EL (cell line): ENCODE measurements at places on chromosomes 12 and 14.

DNA sequence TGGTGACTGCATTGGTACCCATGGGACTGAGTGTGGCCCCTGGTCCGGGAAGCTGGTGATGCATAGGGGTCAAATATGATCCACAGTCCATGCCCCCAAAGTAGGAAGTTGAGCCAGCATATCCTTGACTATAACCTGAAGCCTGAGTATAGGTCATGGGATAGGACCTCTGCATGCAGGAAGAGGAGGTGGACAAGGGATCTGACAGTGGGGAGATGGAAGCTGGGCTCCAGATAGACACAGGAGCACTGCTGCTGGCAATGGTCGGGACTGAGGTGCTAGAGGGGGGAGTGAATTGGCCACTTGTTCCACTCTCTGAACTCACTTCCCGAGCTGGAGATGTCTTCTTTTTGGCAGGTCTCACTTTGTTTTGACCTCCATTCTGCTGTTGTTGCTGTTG is 8.4 kb downstream of the OTX2 start:
- no peak for DNase-seq

GRCh38 chr12:107328442-107329133 is 235.2 kb upstream of the CRY1 start:
- peak; percentile 51 for DNase-seq

GRCh38 chr14:104307627-104308401 is 169.4 kb downstream of the KIF26A start:
- DNase-seq: no peak

DNA sequence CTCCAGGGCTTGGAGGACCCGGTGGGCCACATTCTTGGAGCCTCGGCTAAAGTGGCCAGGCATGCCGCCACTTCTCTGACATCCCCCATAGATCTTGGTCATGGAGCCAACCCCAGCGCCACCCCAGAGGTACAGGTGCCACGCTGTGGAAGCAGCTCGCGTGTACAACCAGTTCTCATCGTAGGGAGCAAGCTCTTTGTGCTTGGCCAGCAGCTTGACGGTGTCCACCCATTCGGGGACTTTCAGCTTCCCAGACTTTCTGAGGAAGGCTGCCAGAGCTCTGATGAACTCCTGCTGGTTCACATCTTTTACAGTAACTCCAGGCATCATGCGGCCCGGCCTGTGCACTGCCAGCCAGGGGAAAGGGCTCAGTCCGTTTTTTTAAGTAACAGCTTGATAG is 29.3 kb upstream of the EAPP start:
- DNase-seq: no peak

DNA sequence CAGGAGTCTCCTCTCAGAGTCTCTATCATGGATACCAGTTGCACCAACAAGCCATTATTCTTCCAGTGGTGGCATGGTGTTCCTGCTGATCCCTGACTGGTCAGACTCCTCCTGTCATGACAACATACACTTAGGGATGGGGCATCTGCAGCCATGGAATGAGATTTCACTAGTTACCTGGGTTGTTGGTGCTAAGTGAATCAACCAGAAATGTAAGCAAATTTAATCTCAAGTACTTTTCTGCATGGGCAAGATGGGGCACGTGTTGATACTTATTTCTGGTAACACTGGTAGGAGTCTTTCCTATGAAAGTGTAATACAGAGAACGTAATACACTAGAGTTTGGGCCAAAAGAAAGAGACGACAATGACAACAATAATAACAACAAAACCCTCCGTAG is 211.5 kb upstream of the FOXN3 start:
- DNase-seq: no peak

DNA sequence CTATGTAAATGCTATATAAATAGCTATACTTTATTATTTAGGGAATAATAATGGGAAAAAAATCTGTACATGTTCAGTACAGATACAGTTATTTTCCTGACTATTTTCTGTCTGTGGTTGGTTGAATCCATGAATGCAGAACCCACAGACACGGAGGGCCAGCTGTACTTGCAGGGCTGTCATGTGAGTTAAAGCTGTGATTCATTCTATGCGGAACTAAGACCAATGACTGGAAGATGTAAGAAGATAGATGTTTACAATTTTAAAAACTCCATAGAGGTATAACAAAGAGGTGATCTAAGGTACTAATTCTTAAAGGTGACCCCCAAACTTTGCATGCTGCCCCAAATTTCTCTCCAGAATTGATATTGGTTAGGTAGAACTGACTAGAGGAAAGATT is 14.6 kb downstream of the PCNX4 start:
- peak; percentile 41 for DNase-seq

DNA sequence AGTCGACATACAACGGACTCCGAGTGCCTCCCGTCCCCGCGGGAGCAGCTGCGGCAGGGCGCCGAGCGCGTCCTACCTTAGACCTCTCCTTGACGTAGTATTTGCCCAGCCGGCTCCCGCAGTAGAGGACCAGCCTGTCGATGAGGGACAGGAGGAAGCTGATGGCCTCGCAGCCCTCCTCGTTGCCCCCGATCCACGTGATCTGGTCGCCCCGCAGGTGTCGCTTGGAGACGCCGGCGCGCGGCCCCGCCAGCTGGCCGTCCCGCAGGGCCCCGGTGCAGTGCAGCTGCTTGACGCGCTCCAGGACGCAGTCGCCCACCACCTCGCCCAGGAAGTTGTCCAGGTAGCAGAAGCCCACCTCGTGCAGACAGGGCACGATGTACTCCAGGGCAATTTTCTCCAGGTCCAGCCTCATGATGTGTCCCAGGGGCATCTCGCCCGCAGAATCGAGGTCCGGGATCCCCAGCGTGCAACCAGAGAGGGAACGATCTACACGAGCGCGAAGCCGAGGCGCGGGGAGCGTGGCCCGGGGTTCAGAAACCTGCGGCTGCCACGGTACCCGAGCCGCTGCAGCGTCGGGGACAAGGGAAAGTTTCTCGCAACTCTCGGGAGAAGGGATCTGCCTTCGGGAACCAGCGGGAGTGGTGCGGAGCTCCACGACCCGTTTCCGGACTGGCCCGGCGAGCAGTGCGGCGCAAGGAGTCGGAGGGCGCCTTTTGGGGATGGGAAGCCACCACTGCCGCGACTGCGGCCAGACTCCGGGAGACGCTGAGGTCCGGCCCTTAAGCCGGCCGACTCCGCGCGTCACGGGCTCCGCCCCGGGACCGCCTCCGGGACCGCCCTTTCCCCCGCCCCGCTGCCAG is at the start of gene EGLN3:
Gene EGLN3 (minus strand): TSS at position 755 of the 863 bp plus-strand sequence. CDS start 322 bp downstream, at position 433.
- peak; percentile 68 for DNase-seq

DNA sequence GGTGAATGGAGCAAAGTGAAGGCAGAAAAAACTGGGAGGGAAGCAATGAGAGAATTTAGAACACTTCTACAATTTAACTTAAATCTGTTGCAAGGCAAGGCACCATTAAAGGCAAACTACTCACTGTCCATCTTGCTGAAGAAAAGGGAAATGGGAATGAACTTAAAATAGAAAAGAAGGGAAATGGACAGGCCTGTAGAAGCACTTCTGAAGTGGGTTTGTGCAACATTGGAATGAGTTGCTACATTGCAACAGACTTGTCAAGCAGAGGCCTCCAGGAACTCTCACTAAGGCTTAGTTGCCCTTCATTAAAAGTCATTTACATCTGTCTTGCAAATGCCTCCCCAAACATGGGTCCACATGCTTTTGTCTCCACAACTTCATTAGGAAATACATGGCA is 13.7 kb upstream of the OR10AD1 start:
- no peak for DNase-seq

DNA sequence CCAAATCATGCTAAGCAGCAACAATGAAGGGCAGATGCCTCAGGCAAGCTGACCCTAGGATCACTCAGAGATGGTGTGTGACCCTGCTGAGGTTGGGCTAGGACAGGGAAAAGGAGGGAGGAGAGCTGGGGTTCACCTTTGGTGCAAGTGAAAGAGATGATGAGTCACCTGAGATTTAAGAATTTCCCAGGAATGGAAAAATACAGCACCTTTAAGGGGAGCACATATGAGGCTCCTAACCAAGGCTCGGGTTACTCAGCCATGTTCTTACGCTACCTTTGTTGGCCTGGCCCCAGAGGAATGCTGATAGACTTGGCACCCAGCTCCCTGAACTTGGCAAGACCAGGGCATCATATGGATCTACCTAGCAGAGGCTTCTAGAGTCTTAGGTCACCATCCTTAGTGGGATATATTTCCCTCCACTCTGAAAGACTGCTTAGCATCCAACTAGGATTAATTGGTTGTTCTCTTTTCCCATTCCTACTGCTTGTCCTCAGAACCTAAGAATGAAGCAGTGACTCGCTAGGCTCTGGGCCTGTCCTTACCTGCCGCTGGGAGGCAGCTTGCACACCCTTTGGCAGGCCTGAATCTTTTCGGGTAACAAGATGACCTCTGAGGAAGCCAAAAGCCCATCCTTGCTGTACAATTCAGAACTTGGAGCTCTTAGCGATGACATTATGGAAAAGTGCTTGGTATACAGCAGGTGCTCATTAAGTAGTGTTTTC is 4.0 kb upstream of the NAA25 start:
- no peak for DNase-seq

DNA sequence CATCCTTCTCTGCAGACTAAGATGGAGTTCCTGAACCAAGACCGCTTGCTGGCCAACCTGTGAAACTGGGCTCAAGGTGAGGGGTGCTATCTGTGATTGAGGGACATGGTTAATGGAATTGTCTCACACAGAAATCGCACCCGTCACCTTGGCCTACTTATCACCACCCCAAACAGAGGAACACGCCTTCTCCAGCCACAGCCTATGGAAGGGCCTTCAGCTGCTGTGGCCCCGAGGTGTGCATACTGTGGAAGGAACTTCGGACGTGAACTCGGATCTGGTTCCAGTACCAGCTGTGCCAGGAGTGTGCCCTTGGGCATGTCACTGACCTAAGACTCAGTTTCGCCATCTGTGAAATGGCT is 44.4 kb downstream of the EVL start:
- DNase-seq: no peak

DNA sequence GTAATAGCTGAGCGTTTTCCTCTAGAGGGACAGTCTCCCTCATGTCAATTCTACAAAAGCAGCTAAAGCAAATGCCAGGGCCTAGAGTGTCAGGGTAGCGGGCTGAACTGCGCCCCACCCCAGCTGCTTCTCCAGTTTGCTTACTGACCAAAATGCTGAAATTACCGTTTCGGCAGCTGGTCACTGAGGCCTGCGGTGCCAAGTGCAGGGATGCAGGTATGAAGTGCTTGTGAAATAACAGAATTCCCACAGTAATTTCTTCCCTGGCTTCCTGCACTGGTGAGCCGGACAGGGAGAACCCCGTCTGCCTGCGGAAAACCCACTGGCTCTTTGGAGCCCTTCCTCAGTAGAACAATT is 19.1 kb downstream of the PSMC1 start:
- DNase-seq: no peak

DNA sequence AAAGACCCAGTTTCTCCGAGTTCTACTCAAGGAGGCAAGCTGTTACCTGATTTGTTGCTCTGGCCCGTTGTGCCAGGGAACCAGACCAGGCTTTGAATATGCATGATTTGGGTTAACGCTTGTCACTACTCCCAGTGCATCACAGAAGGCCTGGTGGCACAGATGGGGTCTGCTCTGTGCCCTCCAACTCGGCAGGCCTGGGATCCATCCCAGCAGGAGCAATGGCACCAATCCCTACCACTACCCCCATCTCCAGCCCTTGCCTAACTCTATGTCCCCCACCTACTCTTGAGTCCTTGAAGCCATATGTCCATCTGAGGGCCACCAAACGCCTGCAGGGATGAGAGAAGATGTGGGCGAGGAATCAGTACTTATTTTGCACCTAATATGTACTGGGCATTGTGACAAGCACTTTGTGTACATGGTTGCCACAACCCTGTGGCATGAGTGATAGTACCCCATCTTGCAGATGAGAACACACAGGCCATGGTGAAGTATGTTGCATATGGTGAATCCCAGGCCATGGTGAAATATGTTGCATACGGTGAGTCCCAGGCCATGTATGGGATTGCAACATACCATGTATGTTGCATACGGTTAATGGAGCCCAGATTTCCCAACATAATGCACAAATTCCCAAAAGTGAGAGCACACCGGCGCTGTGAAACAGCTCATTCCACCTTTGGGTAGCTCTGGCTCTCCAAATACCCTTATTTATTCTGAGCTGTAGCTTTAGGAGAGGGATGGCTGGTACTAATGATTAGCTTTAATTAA is 102.7 kb downstream of the NTF3 start:
- no peak for DNase-seq

- DNase-seq: peak; percentile 75
Measured at GRCh38 chr12:42129595-42130204, 15.0 kb downstream of the GXYLT1 start.

DNA sequence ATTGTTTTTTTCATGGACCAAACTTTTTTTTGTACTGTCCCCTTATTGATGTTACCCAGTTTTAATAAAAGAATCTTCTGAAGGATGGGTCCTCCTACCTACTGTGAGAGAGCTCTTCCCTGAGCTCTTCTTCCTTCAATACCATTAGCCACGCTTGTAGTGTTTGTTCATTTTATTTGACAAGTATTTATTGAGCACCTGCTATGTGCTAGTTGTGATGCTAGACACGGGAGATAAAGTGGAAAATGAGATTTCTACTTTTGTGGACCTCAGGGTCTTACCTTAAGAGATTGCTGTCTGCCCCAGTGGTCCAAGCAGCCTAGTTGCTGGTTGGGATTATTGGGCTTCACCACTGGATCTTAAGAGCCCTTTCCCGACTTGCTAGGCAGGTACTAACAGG is 3.2 kb upstream of the GPD1 start:
- no peak for DNase-seq

GRCh38 chr12:78886719-78887407 is 22.3 kb downstream of the SYT1 start:
- peak; percentile 75 for DNase-seq

DNA sequence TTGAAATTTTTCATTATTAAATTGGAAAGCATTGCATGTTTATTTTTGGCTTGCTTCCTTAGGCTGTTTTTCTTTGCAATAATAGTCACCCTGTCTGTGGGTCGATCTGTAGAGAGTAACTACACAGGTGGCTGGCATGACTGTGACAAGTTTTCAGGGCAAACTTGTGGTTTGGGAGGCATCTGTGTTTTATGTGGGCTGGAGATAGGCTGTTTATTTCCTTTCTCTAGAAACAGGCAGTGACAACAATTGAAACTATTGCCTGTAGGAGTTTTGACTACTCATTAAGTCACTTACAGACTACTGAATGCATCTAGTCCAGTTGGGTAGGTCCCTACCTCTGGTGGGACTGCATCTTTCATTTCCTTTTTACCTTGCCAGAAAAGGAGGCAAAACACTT is 155.6 kb downstream of the DYRK2 start:
- DNase-seq: no peak

GRCh38 chr12:112989806-112990205 is 11.5 kb downstream of the OAS2 start:
- no peak for DNase-seq

DNA sequence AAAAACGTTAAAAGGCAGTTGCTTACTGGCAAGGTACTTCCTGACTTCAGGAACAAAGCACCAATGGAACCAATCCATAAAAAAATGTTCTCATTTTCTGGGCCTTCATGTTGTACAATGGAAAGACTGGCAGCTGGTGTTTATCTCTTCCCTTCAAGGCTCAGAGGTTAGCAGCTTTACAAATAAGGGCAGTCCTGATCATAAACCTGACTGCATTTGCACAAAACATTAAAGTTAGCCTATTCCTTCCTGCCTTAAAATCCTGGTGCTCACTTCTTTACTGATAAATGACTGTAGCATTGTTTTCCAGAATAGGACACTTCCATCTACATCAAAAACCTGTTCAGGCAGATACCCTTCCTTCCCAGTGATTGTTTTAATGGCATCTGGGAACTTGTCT is 19.2 kb downstream of the IL26 start:
- DNase-seq: no peak

GRCh38 chr12:24821691-24822090 is 127.2 kb downstream of the BCAT1 start:
- peak; percentile 82 for DNase-seq
